Activated naive CD4-positive, alpha-beta T cell (primary cell): ENCODE measurements at places on chromosomes 12 and 14.

- DNase-seq = no peak
Measured at GRCh38 chr14:104873380-104874055, 8.4 kb downstream of the CEP170B start.

- no peak for DNase-seq
Measured at GRCh38 chr14:59274991-59275391, 86.5 kb downstream of the DAAM1 start.

DNA sequence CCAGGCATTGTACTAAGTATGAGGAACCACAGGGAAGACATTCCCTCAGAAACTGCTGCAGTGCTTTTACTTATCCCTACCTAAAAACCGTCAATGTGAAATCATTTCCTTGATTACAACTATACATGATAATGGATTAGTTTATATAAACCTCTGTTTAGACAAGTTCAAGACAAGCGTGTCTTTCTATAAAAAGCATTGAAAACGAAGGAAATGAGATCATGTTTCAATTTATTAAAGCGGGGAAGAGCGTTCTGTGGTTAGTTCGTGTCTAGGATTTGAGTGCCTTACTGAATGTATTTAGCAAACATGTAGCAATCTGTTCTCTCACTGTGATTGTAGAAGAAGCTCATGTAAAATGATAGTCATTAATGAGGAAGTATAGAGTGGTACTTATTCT is 37.5 kb downstream of the GALC start:
- no peak for DNase-seq

GRCh38 chr12:92278378-92278828 is 132.8 kb upstream of the BTG1 start:
- no peak for DNase-seq

- DNase-seq = no peak
Measured at GRCh38 chr12:125566-125965, 59.0 kb downstream of the IQSEC3 start.

- no peak for DNase-seq
Measured at GRCh38 chr14:74856366-74856765, 19.6 kb downstream of the PROX2 start.

DNA sequence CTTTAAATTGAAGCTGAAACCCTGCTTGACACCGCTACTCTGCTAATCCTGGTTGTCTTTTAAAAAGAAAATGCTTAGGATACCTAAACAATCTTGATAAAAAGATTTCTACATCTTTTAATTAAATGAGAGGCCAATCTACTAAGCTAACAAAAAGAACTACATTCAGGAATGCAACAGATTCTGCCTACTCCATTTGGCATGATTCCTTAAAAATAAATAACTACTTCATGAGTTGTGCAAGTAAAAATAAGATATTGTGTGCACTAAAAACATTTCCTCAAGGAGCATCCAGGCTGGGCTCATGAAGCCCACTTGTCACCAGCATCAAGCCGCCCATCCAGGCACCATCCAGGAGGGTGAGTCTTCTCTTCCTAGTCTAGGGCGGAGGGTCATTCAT is 197.5 kb downstream of the PAX9 start:
- no peak for DNase-seq

DNA sequence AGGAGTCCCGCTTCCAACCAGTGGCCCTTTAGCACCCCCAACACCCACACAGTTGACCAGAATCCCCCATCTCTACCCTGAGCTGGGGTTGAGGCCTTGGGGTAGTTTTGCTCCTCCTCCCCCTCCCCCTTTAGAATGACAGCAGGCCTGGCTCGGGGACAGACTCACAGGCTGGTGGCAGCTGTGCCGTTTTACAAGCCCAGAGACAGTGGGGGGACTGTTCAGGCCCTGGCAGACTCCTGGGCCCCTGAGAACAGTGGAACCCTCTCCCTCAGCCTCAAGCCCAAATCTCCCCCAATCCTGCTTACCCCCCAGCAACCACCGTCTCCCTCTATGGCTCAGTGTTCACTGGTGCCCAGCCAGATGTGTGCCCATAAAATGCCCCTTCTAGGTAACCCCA is 10.1 kb downstream of the TMEM119 start:
- DNase-seq = no peak

DNA sequence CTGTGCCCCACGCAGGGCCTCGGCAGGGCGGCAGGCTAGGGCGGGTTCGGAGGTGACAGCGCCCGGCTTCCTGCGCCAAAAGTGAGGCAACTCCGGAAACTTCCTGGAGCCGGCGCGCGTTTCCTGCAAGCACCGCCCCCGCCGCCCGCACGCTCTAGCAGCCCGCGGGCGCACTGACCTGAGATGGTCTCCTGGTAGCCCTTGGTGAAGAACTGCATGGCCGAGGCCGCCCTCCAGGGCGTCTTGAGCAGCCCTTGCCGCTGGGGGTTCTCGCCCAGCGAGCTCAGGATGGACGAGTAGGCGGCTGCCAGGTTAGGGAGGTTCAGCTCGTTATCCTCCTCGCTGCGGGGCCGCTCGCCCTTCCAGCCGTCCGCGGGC is 494 bp downstream of the GCH1 start:
- DNase-seq = peak; percentile 63

- DNase-seq = no peak
Measured at GRCh38 chr12:89091293-89091841, 260.9 kb downstream of the DUSP6 start.

- DNase-seq = no peak
Measured at GRCh38 chr14:68688872-68689371, 103.9 kb downstream of the ZFP36L1 start.

GRCh38 chr14:74503291-74503937 is 9.8 kb downstream of the ISCA2 start:
- no peak for DNase-seq

- DNase-seq = no peak
Measured at GRCh38 chr12:123129621-123130020, 21.3 kb downstream of the PITPNM2 start.

DNA sequence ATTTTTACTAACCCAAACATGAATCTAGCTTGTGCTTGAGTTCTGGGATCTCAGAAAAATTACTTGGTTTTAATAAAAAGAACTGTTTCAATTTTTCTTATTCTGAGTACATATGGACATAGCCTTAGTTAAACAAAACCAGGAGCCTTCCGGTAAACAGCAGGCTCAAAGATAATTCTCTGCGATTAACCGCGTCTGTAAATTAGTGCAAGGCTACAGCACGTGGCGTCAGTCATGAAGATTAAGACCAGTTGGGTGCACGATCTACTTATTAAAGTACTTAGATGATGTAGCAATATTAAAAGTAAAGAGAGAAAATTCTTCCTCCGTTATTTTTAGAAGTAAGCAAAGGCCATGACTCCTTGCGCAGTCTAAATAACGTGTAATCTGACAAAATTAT is 700 bp downstream of the KCNJ8 start:
- DNase-seq = no peak

- no peak for DNase-seq
Measured at GRCh38 chr12:76765598-76765997, 1.7 kb downstream of the ZDHHC17 start.

- no peak for DNase-seq
Measured at GRCh38 chr12:911191-911826, 38.2 kb downstream of the RAD52 start.

GRCh38 chr12:104583301-104583700 is 126.6 kb downstream of the CHST11 start:
- DNase-seq = no peak

GRCh38 chr12:98594050-98594835 is 757 bp downstream of the SLC25A3 start:
- DNase-seq = peak; percentile 27

- DNase-seq = no peak
Measured at GRCh38 chr12:52434081-52434733, at the start of gene KRT75. KRT75 (minus strand) TSS chr12:52434371; CDS start chr12:52434304, 67 bp downstream.

DNA sequence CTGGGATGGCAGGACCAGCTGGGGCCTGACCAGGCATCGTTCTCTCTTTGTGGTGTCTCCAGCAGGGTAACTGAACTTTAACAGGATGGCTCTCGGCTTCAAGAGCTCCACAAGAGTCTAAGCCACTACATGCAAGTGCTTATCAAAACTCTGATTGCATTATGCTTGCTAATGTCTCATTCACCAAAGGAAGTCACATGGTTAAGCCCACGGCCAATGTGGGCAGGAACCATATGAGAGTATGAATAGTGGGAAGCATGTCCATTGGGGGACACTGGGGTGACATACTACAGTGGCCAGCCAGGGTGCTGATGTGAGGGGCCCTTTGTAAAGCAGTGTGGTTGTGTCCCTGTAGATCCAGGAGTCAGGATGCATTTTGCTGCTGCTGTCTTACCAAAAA is 35.0 kb upstream of the KCNA5 start:
- no peak for DNase-seq

- no peak for DNase-seq
Measured at GRCh38 chr12:128557231-128557630, 266.5 kb downstream of the SLC15A4 start.

DNA sequence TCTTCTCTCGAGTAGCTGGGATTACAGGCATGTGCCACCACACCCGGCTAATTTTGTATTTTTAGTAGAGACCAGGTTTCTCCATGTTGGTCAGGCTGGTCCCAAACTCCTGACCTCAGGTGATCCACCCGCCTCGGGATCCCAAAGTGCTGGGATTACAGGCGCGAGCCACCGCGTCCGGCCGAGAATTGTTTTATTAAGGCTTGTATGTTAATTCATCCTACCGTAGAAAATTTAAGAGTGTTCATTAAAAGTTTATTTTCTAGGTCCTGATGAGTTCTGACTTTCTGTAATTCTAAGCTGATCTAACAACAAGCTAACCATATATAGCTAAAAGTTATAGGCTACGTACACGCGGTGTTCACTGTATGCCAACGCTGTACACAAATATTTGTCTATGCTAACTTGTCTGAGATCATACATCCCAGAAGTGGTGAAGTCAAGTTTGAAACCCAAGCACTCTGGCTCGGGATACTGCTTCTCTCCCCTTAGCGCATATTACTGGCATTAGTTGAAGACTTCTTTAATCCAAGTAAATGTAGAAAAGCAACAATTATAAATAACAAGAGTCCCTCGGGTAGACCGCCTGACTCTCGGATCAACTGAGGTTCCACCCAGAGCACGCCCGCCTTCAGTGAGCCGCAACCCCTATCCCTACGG is 570 bp upstream of the MRPS35 start:
- no peak for DNase-seq

DNA sequence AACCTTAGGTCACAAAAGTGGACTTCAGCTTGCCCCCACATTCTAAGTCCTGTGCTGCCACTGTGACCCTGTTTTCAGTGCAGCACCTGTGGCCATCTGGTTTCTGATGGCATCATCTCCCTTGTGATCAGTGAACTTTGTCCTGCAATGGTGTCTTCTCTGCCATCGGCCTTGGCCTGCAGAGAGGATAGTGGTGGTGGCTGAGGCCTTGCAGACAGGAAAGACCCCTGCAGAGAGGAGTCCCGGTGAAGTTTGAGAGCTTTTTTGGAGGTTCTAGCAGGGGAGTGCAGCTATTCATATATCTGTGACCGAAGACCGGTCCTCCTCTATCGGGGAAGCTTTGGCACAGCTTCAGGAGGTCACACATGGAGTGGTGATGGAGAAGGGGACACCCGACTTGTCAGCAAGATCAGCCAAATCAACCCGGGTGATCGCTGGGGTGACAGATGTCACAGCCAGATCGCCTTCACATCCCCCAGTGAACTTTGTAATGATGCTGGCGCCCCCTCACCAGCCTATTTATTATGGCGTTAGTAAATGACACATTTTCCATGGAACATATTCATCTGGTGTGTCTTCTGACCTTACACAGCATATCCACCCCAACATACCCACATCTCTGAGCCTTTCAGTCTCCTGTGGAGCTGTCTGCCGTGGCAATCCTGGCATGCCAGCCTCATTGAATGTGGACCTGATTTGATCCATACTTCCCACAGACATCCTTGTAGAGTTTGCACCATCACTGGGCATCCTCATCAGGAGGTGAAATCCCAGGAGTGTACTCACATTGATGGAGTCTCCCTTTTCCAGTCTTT is 136.1 kb downstream of the PAPOLA start:
- DNase-seq = no peak
